ENCODE measurements at places on chromosomes 5 and 9.

GRCh38 chr9:115034801-115035200 is 83.2 kb downstream of the TNC start:
- no peak for DNase-seq

DNA sequence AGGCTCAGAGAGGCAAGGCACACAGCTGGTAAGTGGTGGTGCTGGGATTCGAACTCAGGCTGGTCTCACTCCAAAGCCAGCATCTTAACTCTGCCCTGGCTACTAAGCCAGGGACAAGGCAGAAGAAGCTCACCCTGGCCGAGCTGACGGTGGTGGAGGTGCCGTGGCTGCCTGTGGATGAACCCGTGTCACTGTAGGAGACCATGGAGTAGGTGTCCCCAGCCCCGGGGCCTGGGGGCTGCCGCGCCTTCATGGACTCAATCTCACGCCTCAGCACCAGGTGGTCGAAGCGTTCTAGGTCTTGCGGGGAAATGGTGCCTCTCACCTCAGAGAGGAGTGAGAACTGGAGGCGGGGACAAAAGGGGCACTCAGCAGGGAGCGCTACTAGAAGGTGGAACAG is 35.4 kb upstream of the AKNA start:
- no peak for DNase-seq

GRCh38 chr9:133948131-133948530 is 44.0 kb downstream of the VAV2 start:
- no peak for DNase-seq

- DNase-seq: no peak
Observed at GRCh38 chr9:3900673-3901318, 375.0 kb upstream of the RFX3 start.

DNA sequence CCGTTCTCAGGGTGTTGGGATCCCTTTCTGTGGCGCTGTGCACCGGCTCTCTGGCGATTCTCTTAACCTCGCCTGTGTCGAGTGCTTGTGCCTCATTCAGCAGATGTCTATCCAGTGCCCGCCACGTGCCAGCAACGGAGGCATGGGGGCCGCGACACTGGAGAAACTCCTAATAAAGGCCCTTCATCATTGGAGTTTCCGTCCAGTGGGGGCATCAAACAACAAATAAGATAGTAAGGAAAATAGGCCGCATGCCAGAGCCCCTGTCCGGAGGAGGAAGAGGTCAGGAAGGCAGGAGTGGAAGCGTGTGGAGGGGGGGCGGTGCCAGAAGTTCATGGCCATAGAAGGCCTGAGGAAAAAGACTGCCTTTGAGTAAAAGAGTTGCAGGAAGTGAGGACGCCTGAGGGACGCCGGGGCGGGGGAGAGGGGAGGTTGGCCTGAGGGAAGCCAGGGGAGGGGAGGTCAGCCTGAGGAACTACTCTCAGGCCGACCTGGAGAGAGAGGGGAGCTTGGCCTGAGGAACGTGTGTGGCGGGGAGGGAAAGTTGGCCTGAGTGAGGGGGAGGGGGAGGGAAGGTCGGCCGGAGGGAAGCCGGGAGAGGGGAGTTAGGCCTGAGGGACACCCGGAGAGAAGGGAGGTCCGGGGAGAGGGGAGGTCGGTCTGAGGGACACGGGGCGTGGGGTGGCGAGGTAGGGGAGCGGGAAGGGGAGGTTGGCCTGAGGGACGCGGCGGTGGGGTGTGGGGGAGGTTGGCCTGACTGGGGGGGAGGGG is 82.2 kb downstream of the CACNA1B start:
- no peak for DNase-seq
